ENCODE measurements at places on chromosomes 13 and 19.

DNA sequence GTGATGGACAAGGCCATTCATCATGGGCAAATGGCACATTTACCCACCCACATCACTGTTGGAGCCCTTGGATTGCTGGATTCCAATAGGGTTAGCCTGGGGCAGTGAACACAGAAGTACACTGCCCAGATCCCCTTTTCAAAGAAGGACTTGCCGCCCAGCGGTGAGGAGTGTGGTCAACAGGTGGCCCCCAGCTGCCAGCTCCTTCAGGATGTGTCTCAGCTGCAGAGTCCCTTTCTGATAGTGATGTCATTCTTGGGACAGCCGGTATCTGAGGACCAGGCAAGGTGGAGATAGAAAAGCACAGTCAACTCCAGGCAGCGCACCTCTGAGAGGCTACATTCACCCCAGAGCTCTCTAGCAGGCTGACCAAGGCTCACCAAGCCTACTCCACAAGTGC is 16.9 kb downstream of the ERICH6B start:
- no peak for DNase-seq

DNA sequence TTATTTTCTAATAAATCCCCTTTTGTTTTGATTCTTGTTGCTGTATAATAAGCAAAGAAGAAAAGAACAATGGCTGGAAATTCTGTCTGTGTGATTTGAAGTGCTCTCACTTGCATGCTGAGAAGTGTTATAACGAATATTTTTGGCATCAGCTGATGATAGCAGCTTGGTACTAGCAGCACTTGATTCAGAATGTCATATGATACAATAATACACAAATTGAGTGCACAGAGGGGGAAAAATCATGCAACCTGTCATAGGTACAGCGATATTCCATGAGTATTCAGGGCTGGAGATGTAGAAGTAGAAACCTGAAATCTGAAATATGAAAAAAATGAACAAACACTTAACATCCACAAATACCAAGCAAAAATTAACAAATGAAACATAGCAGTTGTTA is 108.1 kb downstream of the FGF14 start:
- no peak for DNase-seq

- no peak for DNase-seq
Observed at GRCh38 chr19:7544626-7545025, 9.1 kb downstream of the PNPLA6 start.

DNA sequence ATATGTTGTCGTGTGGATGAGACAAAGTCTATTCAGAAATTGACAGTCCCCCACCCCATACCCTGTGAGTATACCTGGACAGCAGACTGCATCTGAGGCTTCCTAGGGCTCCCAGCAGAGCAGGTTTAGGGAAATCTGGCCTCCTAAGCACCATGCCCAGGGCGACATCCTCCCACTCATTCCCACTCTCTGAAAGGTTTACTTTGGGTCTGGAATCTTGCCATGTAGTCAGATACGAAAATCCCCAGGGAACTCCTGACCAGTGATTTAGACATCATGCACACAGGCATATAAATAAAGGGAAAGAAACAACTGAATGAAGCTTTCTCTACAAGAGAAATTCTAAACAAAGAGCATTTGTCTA is 717 bp upstream of the NALCN start:
- DNase-seq, result no peak

GRCh38 chr19:13997631-13997962 is 8.5 kb downstream of the RFX1 start:
- no peak for DNase-seq

Measured in CD4-positive, alpha-beta T cell treated with Interleukin-21 for 1 hour (primary cell).